NCI-H1930 (cell line): ENCODE measurements at places on chromosomes 1 and 21.

GRCh38 chr1:29896791-29897714 is 660.7 kb downstream of the PTPRU start:
- DNase-seq, result no peak

DNA sequence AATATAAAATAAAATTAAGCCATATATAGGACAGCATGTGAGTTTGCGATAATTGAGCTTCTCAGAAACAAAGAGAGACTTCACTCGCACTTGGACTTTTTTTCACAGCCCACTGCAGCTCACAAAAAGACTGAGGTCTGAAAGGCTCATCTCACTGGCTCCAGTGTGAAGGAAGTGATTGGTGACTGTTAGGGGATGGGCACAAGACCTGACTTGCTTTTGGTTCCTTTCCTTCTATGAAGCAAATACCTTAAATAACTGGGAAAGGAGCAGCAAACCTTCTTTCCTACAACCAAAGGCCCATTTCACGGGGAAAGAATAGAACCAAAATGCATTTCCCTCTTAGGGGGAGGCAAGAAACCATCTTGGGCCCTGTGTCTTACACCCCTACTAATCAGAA is 13.1 kb upstream of the TTLL7 start:
- DNase-seq, result no peak

DNA sequence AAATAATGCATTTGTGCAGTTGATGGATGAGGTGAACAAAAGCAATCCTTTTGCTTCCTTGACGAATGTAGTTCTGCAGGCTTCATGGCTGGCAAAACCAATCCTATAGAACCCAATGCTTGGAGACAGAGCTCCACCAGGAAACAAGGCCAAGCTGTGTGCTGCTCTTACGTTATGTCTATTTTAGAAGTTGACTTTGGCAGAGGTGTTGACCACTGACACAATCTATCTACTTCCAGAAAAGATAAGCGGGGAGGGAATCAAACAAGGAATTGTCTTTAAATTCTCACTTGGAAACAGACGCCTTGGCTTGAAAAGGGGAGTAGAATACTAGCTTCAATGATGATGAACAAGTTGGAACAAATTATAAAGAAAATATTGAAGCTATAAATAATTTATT is 211.2 kb downstream of the SETD4 start:
- DNase-seq, result no peak

DNA sequence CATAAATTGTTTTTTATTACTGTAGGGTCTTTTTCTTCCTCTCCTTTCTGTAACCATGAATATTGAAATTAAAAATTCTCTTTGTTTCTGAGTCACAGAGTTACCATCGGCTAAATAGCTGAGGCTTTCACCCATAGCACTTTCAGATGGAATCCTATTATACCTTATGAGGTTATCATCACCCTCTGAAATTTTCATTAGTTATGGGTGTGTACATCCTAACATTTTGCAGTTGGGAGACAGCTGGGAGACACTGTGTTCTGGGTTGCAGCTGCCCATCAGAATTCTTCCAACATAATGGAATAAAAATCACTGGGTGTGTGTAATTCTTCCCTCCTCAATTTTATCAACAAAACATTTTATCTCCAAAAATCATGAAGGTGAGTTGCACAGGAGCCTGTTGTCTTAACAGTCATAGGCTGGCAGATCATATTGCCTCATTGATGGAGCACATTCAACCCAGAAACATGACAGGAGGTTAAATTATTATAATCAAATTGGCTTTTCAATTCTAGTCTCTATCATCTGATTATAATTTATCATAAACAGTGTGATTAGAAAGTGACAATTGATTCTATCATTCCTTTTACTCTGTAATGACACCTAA is 17.4 kb downstream of the CYYR1 start:
- DNase-seq, result no peak

GRCh38 chr1:201883786-201884185 is 4.9 kb upstream of the SHISA4 start:
- DNase-seq, result no peak

DNA sequence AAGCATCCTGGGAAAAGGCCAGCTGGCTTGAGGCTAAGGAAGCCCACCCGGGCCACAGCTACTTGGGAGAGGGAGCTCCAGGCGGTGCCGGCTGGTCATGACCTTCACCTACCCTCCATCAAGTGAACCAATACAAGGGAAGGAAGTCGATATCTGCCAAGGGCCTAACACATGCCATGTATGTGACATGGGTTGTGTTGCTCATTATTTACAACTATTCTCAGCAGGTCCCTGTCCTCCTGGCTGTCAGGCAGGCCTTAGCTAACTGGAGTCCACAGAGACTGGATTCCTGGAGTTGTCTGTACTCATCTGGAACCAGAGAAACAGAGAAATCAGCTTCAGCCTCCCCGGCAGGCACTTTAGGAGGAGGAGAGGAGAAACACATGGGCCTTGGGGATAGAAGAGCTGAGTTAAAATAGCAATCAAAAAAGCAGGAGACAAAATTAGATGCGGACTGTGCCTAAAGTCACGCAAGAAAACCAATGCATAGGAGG is 15.7 kb downstream of the TCEA3 start:
- no peak for DNase-seq

DNA sequence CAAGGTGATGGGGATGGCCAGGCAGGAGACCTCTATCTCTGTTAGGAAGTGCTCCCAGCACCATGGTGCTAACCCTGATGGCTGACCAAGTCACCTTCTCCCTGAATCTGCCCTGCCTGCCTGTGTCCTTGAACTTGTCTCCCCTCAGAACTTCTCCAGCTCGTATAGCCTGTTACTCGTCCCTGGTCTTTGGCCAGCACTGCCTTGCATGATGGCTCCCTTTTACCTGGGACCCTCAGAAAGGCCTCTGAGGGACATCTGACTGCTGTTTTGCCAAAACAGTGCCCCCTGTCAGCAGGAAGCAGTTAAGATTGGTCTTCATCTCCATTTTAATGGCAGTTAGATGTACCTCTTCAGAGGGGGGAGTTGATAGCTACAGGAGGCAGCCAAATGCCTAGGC is 148.3 kb downstream of the RHOU start:
- DNase-seq, result no peak

DNA sequence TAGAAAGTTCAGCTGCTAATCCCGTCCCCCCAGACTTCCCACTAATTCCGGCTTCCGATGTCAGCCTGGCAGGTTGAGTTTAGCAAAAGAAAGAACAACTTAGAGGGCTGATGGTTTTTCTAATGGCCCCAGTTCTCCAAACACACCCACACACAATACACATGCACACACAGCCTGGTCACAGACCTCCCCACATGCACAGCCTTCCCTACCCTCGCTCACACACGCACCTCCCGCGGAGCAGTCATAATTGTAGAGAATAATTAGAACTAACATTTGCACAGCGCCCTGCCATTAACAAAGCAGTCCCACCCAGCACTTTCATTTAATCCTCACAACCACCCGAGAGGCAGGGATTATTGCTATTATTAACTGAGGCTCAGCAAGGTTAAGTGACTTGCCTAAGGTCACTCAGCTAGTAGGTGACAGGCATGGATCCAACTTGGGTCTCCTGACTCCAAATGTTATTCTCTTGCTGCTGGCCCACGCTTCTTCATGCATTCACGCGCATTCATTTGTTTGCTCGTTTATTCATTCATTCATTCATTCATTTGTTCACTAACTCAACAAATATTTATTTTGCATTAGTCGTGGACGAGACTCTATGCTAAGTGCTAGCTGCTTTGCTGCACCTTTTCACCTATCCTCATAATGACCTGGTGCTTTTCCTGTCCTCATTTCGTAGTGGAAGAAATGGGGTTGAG is 274.9 kb downstream of the FOXD2 start:
- DNase-seq, result no peak

DNA sequence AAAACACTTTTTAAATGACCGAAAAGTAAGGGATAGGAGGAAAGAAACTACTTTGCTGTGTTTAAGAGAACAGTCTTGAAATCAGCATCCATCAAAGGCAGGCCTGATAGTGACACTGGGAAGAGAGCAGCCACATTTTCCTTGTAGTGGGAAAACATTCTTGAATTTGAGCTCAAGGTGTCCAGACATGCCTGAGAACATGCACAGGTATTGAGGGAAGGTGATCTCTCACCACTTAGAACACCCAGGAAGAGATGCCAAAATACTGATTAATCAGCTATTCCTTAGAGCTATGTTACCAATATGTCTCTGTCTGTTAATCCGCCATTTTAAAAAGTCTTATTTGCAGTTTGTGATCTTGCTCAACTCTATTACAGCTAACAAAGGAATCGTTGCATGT is 25.9 kb downstream of the IL12RB2 start:
- no peak for DNase-seq

- no peak for DNase-seq
These were observed 74.5 kb downstream of the NID1 start for GRCh38 chr1:235990330-235990795.

DNA sequence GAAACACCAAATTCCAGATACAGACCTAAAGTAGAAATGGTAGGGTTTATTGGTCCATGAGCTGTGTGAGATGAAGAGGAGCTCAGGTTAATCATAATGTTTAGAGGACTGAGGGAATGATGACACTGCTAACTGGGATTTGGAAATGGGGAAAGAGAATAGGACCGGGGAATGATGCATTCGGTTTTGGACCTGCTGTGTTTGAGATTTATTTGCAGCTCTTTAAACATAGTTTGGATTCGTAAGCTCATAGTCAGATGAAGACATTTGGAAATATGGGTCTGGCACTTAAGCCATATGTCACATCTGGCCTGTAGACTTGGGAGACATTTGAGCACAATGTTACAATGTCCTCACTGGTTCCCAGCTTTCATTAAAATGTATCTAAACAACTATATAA is 127.9 kb upstream of the DUSP10 start:
- no peak for DNase-seq

GRCh38 chr1:58621391-58621790 is 44.3 kb upstream of the TACSTD2 start:
- no peak for DNase-seq

DNA sequence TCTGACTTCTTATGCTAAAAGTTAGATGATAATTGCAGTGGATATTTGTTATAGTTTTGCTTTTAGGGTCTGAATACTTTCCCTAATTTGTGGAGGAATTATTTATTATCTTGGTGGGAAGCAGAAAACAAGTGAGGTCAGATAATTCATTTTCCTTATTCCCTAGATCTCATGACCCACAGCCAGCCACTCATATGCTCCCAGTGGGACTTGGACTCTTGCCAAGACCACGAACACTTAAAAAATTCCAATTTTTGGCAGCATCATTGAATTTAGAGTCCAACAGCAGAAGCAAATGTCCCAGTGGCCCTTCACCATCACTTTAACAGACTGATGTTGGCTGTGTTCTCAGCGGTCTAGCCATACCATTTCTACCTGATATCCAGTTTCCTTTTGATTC is 204.2 kb downstream of the HMCN1 start:
- DNase-seq, result no peak

DNA sequence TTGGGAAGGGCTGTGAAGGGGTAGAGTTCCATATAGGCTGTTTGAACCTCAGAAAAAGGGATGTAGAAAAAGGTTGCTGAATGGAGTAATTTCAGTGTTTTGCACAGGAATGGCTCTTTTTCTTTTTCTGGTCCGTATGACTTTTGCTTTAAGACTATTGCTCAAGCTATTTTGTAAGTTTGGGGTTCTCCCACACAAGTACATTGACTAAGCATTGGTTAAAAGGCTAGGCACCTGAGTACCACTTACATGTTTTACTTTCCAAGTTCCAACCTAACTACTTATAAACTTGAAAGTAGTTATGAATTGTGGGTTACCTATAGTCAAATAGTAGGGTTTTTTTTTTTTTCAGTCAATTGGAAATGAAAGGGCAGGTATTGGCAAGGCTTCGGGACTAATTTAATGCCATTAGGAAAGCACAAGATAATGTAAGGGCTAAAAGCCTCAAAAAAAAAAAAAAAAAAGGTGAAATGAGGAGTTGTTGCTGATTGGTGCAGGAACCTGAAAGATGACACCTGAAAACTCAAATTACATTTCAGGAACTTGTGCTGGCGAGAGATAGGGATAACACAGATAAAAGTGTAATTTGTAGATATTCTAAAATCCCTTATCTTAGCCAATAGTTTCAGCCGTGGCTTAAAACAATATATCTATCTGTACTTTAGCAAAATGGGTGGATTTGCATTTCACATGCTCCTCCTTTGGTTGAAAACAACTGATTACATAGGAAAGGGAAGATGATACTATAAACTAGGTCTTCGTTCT is 209.5 kb downstream of the RPS6KC1 start:
- no peak for DNase-seq

DNA sequence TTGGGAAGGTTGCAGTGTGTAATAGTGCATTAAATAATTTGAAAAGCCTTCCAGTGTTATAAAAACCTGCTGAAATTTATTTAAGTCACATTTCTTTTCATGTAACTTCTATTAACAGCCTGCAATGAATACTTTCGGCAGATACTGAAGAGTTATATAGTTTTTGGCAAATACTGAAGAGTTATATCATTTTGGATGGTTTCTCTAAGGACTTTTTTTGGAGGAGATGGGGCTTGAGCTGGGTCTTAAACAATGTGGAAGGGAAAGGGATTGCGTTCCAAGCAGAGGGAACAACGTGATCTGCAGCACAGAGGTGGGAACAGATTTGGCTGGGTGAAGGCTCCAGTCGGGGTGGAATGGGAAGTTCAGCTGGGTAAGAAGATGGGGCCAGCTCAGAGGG is 39.8 kb downstream of the MTR start:
- no peak for DNase-seq

DNA sequence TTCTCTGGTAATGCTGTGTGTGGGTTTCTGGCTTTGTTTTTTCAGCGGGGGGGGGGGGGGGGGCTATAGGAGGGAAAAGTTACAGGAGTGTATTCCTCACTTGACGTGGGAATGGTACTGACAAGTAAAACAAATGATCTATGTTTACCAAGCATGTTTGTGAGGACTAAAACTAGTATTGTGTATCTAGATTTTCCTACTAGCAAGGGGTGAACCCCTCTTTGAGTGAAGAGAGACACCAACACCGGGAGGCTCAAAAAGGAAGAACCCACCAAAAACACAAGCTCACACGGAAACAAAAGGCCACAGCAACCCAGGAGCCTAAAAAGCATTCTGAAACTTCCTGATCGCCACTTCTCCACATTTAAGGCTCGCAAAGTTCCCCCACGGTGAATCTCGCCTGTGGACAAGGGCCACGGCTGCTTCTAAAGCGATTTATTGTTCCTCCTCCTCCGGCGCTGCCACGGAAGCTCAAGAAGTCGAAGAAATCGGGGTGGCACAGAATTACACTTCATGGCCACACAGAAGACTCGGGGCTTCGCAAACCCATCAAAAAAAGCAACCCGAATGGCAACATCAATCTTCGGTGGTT is 703 bp downstream of the PUM1 start:
- DNase-seq, result no peak

GRCh38 chr1:204950353-204951001 is 79.8 kb downstream of the NFASC start:
- no peak for DNase-seq

GRCh38 chr1:113557187-113557586 is 166.9 kb downstream of the MAGI3 start:
- DNase-seq, result no peak

- no peak for DNase-seq
These were observed 191.2 kb upstream of the GREM2 start for GRCh38 chr1:240803151-240803550.

DNA sequence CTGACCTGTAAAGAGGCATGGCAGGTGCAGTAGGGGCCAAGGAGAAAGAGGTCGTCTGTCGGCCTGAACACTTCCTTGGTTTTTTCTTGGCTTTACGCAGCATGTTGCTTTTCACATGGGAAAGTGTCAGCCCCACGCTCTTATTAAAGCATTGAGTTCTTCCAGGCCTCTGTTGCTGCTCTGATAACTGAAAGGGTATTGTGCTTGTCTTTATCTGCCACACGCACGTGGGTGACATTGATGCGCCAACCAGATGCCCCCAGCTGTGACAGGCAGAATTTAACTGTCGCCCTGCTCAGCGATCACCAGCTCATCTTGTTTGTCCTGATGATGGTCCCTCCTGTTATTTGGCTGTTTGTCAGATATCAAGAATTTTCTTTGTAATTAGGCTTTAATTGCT is 76.5 kb downstream of the GALNT2 start:
- no peak for DNase-seq
